Naive thymus-derived CD8-positive, alpha-beta T cell (primary cell): ENCODE measurements at places on chromosomes 12 and 14.
A peak's percentile ranks its signal among the peaks of the same experiment; 100 is the strongest.

DNA sequence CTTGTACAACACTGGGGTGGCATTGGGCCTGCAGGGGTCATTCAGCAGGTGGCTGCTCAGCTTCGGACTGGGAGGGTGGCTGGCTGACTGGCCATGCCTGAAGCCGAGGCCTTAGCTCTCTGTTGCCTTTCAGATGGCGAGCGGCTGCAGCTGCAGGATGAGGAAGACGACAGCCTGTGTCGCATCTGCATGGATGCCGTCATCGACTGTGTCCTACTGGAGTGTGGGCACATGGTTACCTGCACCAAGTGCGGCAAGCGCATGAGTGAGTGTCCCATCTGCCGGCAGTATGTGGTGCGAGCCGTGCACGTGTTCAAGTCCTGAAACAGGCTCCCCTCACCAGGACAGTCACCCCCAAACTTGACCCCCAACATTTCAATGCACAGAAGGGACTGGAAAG is 23.3 kb downstream of the RNF34 start:
- H3K27me3 ChIP-seq, result no peaks in the 10 kb centered on the region
- H3K4me1 ChIP-seq, result peaks cover 9% of the 10 kb centered on the region
- H3K4me3 ChIP-seq, result no peak overlapping the region
- no peak overlapping the region for H3K27ac ChIP-seq
- H3K36me3 ChIP-seq, result peaks cover 17% of the 10 kb centered on the region

DNA sequence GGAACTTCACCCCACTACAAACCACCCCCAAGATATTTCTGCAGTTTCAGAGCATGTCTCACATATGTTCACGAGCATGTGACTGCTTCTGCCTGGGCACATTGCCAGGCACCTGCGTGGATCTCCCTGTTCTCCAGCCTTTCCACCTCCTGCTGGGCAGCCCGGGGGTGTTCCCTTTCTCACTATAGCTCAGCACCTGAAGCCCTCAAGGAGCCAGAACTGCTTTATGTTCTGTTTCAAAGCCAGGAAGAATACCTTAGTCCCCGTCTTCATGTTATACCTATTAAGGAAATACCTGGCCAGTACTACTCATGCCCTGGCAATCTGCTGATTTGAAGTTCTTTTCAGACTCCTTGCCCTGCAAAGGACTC is 4.2 kb upstream of the FGF6 start:
- DNase-seq, result no peak
- no peak overlapping the region for H3K27ac ChIP-seq
- H3K4me3 ChIP-seq, result no peak overlapping the region
- peaks cover 6% of the 10 kb centered on the region for H3K36me3 ChIP-seq
- H3K4me1 ChIP-seq, result peaks cover 3% of the 10 kb centered on the region

- H3K4me3 ChIP-seq, result no peak within 1 kb of the TSS
- H3K27me3 ChIP-seq, result no peaks in the 10 kb centered on the region
- H3K27ac ChIP-seq, result no peak within 1 kb of the TSS
- DNase-seq, result no peak
These were observed at the start of gene RPL10L for GRCh38 chr14:46651526-46652144. Gene RPL10L (minus strand): TSS chr14:46651781. CDS start chr14:46651736, 45 bp downstream.

GRCh38 chr14:104977681-104978653 is at the start of gene AHNAK2:
Gene AHNAK2 (minus strand): TSS chr14:104978374. CDS start chr14:104978237, 137 bp downstream.
- peak; percentile 58 for DNase-seq
- peaks cover 21% of the 10 kb centered on the region for H3K27me3 ChIP-seq
- peak within 1 kb of the TSS; percentile 84 for H3K4me3 ChIP-seq
- peaks cover 2% of the 10 kb centered on the region for H3K36me3 ChIP-seq

DNA sequence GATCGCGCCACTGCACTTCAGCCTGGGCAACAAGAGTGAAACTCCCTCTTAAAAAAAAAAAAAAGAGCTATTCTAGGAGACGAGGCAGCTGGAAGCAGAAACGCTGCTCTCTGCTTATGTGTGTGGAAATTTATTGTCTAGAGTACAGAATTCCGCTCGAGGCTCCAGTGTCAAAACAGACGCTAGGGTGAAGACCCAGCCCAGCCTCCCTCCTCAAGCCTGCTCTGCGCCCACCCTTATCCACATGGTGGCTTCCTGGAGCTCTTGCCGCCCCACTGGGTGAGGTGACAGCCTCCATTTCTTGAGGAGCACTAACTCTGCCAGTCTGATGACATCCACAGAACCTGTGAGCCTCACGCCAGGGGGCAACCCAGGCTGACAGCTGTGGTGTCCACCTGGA is 49.5 kb upstream of the DLK1 start:
- no peak overlapping the region for H3K27ac ChIP-seq
- peaks cover 11% of the 10 kb centered on the region for H3K4me1 ChIP-seq
- no peak for DNase-seq
- H3K4me3 ChIP-seq, result no peak overlapping the region
- H3K27me3 ChIP-seq, result peaks cover 11% of the 10 kb centered on the region
- H3K36me3 ChIP-seq, result no peaks in the 10 kb centered on the region

GRCh38 chr14:51576117-51576430 is 75.6 kb upstream of the FRMD6 start:
- DNase-seq, result no peak
- no peak overlapping the region for H3K27ac ChIP-seq
- peaks cover 34% of the 10 kb centered on the region for H3K27me3 ChIP-seq

DNA sequence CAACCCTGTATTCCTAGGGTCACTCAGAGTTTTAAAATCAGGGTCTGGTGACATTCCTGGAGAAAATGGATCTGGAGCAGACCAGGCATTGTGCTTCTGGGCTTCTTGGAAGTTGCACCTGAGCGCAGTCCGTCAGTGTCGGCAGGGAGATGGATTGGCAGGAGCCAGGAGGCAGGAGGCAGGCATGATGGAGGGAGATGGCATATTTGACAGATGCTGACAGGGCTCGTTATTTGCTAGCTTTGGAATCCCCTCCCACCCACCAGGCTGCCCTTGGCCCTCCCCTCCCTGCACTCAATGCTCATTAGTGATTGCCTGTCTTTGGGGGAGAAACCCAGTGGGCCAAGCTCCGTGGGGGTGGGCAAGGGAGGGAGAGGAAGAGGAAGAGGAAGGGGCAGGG is 4.7 kb downstream of the CISTR start:
- peaks cover 10% of the 10 kb centered on the region for H3K4me1 ChIP-seq
- H3K27me3 ChIP-seq, result peaks cover 44% of the 10 kb centered on the region
- H3K4me3 ChIP-seq, result peak overlapping the region; percentile 79
- no peaks in the 10 kb centered on the region for H3K36me3 ChIP-seq
- no peak overlapping the region for H3K27ac ChIP-seq

DNA sequence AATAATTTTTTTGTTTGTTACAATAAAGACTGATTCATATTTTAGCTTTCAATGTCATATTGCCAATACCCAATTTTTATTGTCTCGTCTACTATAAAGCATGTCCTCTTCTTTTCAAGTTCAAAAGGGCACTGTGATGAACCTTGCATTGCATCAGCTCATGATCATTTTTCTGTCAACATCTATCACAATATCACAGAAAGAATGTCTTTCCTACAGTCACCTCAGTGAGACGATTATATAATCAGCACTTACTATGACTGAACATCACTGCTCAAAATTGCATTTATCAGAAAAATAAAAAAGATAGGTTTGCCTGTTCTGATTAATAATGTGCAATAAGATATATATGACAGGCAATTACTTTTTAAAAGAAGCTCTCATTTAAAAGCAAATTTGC is 228.7 kb upstream of the LRFN5 start:
- no peak overlapping the region for H3K4me3 ChIP-seq
- H3K27ac ChIP-seq, result no peak overlapping the region
- DNase-seq, result no peak
- no peaks in the 10 kb centered on the region for H3K4me1 ChIP-seq
- no peaks in the 10 kb centered on the region for H3K36me3 ChIP-seq

DNA sequence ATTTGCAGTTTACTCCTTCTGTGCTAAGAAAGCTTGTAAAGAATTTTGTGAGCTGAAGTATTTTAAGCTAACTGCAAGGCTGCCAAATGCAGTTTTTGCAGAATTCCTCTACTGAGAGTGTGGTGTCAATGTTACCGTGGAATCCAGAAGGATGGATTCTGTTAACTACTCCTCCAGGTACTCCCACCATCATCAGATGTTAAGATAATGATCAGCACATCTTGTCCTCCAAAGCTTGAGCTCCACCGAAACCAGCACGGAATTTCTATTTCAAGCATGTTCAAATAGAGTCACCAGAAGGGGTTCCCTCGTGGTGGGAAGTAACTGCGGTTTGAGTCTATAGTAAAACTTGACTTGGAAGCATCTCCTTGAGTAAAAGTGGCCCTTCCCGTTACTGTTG is 64.3 kb upstream of the CDKN3 start:
- no peak overlapping the region for H3K27ac ChIP-seq
- no peaks in the 10 kb centered on the region for H3K4me1 ChIP-seq
- H3K4me3 ChIP-seq, result no peak overlapping the region
- no peak for DNase-seq
- no peaks in the 10 kb centered on the region for H3K36me3 ChIP-seq

- H3K4me3 ChIP-seq, result no peak overlapping the region
- no peaks in the 10 kb centered on the region for H3K36me3 ChIP-seq
- H3K27ac ChIP-seq, result no peak overlapping the region
- H3K4me1 ChIP-seq, result peaks cover 63% of the 10 kb centered on the region
- no peaks in the 10 kb centered on the region for H3K27me3 ChIP-seq
- no peak for DNase-seq
These were observed 5.5 kb upstream of the GALC start for GRCh38 chr14:87998482-87998881.

DNA sequence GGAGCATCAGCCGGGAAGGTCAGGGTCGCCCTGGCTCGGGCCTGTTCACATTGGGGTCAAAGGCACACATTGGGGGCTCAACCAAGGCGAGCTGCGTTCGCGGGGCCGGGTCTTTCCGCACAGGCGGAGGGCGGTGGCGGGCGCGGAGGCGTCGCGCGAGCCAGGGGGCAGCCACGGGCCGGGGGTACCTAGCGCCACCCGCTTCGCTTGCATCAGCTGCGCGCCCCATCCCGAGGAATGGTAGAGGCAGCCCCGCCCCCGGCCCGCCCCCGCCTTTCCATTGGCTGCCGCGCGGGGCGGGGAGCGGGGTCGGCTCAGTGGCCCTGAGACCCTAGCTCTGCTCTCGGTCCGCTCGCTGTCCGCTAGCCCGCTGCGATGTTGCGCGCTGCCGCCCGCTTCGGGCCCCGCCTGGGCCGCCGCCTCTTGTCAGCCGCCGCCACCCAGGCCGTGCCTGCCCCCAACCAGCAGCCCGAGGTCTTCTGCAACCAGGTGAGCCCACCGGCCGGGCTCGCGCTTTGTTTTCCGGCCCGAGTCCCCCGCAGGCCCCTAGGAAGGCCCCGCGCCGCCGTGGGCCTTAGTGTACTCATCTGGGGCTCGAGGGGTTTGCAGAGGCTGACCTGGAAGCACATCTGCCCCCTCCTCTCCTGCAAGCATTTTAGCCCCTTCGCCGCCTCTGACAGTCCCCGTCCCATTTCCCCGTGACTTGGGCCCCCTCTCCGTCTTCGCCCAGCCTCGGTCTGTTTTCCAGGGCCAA is at the start of gene ALDH2:
Gene ALDH2 (plus strand): TSS at position 326 of the 754 bp plus-strand sequence. CDS start 50 bp downstream, at position 376.
- H3K36me3 ChIP-seq, result peaks cover 4% of the 10 kb centered on the region
- peak within 1 kb of the TSS; percentile 81 for H3K27ac ChIP-seq
- H3K4me3 ChIP-seq, result peak within 1 kb of the TSS; percentile 85

- no peak overlapping the region for H3K27ac ChIP-seq
- H3K36me3 ChIP-seq, result no peaks in the 10 kb centered on the region
- no peak overlapping the region for H3K4me3 ChIP-seq
- peaks cover 51% of the 10 kb centered on the region for H3K27me3 ChIP-seq
These were observed 2.5 kb upstream of the DACT1 start for GRCh38 chr14:58635091-58635830.

DNA sequence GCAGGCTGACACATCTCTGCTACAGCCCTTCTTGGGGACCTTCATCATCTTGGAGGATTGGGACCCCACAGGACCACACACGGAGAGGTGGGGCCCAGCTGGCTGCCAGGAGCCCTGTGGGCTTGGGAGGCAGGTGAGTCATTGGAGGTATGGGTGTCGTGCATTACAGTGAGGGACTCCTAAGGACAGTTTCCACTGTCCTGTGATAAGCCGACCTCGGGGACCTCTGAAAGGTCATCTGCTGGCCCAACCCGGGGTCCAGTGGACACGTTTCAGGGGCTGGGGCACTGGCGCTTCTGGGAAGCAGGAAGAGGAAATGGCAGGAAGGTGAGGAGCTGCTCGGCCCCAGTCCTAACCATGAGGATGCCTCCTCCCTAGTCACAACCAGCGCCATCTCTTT is 238.0 kb downstream of the BCL11B start:
- no peaks in the 10 kb centered on the region for H3K36me3 ChIP-seq
- DNase-seq, result no peak
- no peak overlapping the region for H3K4me3 ChIP-seq
- H3K4me1 ChIP-seq, result peaks cover 9% of the 10 kb centered on the region
- no peak overlapping the region for H3K27ac ChIP-seq

GRCh38 chr12:111616177-111616623 is 17.1 kb upstream of the ATXN2 start:
- H3K27me3 ChIP-seq, result no peaks in the 10 kb centered on the region
- H3K4me3 ChIP-seq, result no peak overlapping the region
- no peaks in the 10 kb centered on the region for H3K4me1 ChIP-seq

DNA sequence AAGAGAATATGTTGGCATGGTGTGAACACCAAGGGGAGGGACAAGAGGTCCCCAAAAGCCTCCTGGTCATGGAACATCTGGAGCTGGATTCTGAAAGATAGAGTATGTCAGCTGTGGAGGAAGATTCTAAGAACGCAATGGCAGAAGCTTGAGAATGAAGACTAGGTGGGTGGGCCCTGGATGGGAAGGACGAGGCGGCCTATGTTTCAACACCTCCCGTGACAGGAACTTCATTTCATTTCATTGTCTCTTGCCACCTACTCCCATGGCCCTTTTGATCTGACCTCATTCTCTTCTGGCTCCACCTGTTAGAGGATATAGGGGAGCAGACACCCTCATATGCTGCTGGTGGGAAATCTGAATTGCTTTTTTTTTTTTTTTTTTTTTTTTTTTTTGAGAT is 3.3 kb downstream of the UNG start:
- no peak for DNase-seq
- H3K36me3 ChIP-seq, result no peaks in the 10 kb centered on the region
- peaks cover 32% of the 10 kb centered on the region for H3K4me1 ChIP-seq
- H3K27me3 ChIP-seq, result no peaks in the 10 kb centered on the region
- no peak overlapping the region for H3K4me3 ChIP-seq

- DNase-seq, result no peak
- no peaks in the 10 kb centered on the region for H3K27me3 ChIP-seq
- H3K27ac ChIP-seq, result peak overlapping the region; percentile 100
- peak overlapping the region; percentile 95 for H3K4me3 ChIP-seq
These were observed 2.0 kb downstream of the YBX3 start for GRCh38 chr12:10720974-10721650.
